ENCODE measurements at places on chromosomes 2 and 18.

DNA sequence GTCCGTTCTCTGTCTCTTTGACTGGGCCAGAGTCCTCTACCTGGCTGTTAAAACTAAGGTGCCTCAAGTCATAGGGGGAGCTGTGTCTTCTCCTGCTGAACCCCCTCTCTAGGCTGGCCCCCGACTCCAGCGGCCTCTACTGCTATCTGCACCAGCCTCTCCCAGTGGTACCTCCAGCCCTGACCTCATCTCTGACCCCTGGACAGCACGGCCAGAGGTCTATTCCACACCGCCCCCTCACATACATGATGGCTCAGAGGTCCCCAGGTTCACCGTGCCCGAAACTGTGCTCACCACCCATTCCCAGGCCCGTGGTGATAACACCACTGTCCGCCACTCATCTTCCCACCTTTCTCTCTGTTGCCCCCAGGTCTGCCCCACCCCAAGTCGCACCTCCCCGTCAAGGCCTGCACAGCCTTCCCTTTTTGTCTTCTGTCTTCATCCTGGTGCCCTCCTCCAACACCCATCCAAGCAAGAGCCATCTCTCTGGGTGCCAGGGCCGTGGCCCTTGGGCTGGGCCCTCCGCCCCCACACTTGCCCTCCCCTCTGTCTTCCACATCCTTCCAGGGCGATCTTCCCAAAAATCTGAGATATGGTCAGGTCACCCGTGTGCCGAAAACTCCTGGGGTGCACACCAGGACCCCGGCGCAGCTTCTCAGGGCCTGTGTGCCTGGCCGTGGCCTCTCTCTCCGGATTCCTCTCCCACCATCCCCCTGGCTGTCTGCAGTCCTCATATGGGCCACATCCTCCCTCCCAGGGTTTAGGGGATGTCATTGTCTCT, 134.4 kb upstream of the ID2 start:
- no peak for DNase-seq

DNA sequence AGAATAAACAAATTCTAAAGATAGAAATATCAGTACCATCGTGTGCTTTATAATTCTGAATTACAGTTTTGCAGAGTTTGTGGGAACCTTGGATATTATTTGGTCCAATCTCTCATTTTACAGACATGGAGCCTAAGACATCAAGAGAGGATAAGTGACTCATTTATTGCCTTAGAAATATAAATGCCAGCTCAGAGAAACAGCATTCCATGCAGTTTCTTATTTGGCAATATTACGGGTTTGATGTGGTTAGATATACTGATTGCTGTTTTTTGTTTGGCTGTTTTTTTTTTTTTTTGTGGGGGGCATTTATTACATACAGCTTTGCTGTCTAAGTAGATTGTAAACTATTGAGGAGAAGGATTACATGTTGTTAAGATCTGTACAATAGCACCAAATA, 1241.1 kb upstream of the LRRTM1 start:
- DNase-seq = no peak

- DNase-seq = no peak
These were observed 9.6 kb upstream of the B3GNT2 start for GRCh38 chr2:62186156-62186905.

DNA sequence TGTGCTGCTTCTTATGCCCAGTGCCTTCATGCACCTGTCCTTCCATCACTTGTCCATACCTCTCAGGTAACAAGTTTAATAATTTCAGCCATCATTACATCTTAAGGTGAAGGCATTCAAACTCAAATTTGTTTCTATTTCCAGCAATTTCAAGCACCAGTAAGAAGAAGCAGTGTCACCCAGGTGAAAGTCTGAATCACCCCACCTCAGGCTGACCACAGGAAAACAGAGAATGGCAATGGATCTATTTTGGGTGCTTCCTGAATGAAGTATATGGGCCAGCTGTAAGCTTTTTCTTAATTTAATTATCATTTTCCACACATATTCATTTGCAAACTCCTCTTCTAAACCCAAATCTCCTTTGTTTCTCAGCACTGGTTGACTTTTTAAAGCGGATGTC, 372.7 kb upstream of the SOX11 start:
- DNase-seq = no peak

- no peak for DNase-seq
These were observed 44.4 kb upstream of the GATA6 start for GRCh38 chr18:22124970-22125369.

DNA sequence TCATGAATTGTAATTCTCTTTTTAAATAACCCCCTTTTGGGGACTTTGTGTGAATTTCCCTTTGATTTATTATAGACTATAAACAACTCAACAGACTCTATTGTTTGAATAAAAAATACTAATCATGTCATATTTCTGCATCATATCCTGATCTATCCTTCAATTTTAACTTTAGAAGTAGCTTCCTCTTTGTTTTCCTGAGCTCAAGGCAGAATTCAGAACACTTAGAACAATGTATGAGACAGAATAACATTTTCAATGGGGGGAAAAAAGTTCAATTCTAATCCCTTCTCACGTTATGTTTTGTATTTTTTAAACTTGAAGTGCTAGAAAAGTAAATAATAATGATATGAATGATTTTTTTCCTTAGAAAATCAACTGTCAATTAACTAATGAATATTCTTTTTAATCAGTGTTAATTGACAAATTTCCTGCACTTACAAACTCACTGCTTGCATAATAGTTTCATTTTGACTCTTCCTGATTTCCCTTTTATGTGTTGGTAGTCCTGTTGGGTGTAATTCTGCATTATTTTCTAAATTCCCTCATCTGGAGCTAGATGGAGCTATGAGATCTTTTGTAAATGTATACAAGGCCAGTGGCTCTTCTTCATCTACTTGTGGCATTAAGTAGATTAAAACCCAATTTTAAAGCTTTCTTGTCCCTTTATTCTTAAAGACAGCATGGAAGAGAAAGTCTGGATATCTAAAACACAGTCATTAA, 326.1 kb downstream of the PARD3B start:
- no peak for DNase-seq
